Muscle of back (tissue), 13 donors: ENCODE measurements at places on chromosomes 6 and 20.
A peak's percentile ranks its signal among the peaks of the same experiment; 100 is the strongest.

- DNase-seq, result no peak
Observed at GRCh38 chr6:17589406-17590096, 10.6 kb upstream of the FAM8A1 start.

DNA sequence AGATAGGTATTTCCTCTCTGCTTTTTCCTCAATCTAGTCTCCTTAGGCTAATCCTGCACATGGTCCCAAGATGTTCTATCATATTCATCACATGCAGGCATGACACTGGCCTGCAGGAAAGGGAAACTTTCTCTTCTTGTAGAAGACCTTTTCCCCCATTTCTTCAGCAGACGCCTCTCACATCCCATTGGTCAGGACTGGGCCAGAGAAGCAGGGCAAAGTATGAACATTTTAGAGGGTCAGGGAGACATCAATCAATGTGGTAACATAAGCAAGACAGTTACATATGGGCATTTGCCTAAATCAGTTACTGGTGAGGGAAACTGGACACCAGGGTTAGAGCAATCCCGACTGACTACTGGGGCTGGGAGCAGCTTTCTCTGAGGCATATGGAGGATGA, 90.1 kb downstream of the CRYBG1 start:
- no peak for DNase-seq

GRCh38 chr6:4656106-4656505, 120.1 kb upstream of the CDYL start:
- DNase-seq, result no peak

DNA sequence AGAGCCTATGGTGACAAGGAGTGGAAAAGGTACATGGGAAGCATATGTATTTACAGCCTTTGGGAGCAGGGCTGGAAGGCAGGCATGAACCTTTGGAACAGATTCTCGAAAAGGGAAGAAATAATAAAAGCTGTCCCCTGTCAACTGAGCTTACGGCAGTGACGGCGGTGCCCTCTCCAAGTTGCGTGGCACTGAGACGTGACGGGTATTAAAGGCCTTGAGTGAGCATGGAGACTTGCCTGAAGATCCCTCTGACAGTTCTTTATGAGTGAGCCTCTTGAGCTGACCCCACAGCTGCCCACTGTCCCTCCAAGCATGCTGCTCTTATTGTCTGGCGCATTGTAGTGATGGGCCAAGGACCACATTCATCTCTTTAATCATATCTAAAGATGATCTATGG, 388.5 kb downstream of the ZFAND3 start:
- no peak for DNase-seq

GRCh38 chr20:54351371-54352136, 123.8 kb upstream of the DOK5 start:
- DNase-seq, result no peak

DNA sequence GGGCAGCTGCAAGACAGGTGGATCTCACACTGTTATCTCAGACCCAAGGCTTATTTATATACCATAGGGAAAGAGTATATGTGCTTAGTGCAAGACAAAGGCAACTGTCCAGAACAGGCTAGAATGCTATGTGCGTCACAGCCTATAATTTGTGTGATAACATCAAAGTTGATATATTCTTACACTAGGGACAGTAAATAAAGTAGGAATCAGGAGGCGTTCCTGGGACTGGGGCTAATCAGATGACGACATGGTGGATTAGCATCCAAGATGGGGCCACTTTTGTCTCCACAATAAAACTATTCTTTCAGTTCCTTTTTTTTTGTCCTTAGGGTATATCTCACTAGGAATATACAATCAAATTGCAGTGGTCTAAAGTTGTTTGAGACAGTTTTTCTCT, 54.9 kb upstream of the IER3 start:
- DNase-seq, result no peak

DNA sequence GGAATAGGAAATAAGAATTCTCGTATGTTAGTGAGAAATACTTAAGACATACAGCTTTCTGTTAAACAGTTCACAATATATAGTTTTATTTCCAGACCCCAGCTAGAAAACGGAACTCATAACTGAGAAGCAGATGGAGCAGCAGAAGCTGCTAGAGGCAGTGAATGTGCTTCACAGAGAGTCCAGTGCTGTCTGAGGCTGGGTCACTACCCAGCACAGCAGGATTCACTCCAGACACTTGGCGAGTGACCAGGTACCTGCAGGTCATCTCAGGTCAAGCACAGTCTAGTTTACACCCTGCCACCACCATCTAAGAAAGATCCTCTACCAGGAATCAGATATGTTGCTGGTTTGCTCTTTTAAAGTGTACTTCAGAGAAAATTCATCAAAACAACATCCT, 243.1 kb upstream of the RAB32 start:
- DNase-seq, result no peak

DNA sequence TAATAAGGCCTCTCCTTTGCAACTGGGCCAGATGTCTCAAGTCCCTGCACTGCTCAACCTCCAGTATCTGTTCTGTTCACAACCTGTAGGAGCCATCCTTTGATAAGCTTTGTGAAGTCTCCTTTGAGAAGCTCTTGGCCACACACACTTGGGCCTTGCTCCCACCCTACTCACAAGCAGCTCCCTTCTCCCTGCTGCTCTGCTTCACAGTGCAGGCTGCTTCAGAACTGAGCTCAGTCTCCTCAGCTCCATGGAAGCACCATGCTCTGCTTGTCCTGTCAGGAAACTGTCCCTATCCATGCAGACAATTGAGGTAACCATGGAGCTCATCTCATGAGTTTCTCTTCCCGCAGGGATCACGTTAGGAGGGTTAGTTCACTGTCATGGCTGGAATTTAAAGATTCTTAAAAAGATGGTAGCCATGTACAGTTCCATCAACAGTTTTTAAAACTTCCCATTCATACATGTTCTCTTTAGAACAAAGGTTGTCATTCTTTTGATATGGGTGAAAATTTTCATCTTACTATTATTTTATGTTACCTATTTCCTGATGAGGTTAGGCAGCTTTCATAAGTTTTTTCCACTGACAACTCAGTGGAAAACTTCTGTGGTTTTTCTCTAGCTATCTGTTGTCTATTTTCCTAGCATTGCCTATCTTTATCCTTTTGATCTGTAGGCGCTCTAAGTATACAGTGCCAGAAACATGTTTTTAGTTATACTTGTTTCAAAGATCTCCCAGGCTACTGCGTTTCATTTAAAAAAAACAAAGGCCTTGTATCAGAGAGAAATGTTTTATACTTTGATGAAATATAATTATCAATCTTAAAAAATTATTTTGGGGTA, 62.6 kb downstream of the AK9 start:
- no peak for DNase-seq

DNA sequence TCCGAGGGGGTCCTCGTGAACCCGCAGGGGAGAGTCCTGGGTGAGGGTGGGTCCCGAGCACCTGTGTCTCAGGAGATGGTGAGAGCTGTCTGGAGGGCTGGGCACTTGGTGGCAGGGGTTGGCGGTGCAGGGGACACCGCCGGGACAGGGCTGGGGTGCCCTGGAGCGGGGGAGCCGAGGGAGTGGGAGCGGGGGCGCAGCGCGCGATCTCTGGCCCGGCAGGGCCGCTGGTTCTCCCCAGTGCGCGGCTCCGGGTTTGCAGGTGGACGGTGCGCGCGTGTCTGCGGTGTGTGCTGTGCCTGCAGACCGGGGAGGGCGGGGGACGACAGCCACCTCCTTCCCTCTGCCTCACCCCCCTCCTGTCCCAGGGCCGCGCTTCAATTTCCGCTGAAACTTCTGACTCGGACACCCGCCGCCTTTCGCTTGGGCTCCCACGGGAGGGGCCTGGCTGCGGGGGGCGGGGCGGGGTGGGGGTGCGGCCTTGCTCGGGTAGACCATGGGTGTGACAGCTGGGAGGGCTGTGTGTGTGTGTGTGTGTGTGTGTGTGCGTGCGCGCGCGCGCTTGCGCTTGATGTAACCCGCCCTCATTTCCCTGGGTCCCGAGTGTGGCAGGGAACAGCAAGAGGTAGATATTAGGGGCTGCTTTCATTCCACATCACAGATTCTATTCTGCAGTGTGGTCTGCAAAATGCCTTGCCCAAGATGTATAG, 1.2 kb downstream of the TRIB3 start:
- DNase-seq, result peak; percentile 67

DNA sequence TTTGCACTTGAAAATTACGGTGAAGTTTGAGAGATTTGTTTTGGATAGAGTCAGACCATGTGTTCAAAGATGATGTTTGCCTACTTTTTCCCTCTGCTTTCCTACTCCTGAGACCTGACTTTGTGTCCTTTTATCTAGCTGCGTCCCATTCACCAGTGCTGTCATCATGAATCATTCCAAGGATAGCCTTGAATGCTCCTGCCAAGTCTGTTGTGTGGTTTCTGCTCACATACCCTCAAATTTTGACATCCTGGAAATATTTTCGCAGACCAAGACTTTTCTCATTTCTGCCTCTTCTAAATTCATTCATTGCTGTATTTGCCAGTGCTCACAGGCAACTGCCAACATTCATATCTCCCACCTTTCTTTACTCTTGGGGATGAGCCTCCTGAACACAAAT, 175.9 kb upstream of the SCGN start:
- no peak for DNase-seq

- peak; percentile 81 for DNase-seq
Observed at GRCh38 chr6:4511641-4512020, 264.6 kb upstream of the CDYL start.

DNA sequence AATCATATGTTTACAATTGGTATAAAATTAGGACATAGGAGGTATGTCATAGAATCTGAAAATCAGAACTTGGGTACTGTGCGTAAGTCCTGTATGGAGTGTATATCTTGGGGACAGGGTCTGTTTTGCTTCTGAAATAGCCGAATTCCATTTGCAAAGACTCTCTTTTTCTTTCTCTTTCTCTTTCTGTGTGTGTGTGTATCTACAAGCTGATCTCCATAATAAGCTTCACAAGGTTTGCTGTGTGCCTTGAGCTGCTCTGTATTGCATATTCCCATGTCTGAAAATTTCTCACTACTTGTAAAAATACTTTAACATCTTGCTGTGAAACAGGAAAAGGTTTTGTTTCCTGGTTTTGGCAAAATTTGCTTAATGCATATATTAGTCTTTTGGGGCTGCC, 29.5 kb downstream of the STX11 start:
- no peak for DNase-seq

GRCh38 chr6:113903666-113904330, 46.7 kb downstream of the MARCKS start:
- peak; percentile 80 for DNase-seq

DNA sequence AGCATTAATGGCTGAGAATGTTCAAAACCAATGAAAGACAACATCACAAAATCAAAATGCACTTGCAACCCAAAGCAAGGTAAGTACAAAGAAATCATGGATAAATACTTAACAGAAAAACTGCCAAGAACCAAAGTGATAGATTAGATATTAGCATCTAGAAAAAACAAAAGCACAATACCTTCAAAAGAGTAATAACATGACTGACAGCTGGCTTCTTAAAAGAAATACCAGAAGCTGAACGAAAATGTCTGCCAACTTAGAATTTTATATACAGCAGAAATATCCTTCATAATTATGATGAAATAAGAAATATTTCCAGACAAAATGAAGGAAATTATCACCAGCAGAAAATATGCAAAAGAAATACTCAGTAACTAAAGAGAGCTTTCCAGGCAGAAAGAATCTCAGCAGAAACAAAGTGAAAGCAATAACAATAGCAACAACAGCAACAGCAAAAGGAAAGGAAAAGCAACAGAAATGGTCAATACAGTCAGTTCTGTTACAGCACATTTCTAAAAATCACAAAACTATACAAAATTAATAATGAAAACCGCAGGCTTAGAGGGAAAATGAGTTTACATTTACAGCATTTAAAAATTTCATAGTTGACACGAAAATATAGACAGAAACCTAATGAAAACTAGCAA, 121.5 kb upstream of the MAN1A1 start:
- no peak for DNase-seq

- no peak for DNase-seq
Observed at GRCh38 chr6:31171931-31172905, 1.7 kb upstream of the POU5F1 start.

- DNase-seq, result no peak
Observed at GRCh38 chr6:8194490-8194889, 92.1 kb upstream of the EEF1E1 start.

GRCh38 chr20:24791953-24792352, 157.1 kb upstream of the CST7 start:
- DNase-seq, result no peak

DNA sequence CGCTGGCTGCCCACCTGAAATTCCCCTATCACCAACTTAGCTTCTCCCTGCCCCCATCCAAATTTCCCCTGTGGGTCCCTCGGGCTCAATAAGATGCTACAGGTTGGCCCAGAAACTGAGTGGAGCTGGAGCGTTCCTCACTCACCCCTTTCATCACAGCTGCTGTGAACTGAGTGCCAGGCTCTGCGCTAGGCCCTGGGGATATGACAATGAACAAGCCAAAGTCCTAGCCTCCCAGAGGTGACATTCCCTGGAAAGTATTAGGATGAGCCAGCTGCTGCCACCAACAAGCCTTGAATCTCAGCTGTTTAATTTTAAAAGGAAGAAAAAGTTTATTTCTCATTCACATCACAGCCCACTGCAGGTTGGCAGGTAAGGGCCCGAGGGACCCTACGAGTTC, 86.6 kb upstream of the EYA2 start:
- no peak for DNase-seq

DNA sequence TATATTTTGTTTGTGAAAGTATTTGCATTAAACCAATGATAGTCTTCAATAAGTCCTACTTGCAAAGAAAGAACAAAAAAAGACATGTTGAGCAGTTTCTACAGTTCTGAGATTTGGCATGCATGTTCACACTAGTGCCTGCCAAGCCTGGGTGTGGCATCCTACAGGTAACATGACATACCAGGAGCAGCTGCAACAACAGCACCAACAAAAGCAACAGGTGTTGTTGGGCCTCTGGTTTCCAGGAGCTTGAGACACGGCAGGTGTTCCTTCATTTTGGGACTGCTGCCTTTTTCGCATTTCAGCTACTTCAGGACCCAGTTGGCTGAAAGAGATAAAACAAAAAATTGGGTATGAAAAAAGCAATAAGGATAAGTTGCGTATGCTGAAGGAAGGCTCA, 41.2 kb upstream of the MTRF1L start:
- DNase-seq, result no peak
